Endothelial cell (in vitro differentiated cells): ENCODE measurements at places on chromosomes 2 and 18.

- no peak for DNase-seq
Observed at GRCh38 chr2:206452750-206453149, 9.4 kb downstream of the ADAM23 start.

GRCh38 chr18:79387615-79388014 is 8.1 kb upstream of the NFATC1 start:
- peak; percentile 3 for DNase-seq

DNA sequence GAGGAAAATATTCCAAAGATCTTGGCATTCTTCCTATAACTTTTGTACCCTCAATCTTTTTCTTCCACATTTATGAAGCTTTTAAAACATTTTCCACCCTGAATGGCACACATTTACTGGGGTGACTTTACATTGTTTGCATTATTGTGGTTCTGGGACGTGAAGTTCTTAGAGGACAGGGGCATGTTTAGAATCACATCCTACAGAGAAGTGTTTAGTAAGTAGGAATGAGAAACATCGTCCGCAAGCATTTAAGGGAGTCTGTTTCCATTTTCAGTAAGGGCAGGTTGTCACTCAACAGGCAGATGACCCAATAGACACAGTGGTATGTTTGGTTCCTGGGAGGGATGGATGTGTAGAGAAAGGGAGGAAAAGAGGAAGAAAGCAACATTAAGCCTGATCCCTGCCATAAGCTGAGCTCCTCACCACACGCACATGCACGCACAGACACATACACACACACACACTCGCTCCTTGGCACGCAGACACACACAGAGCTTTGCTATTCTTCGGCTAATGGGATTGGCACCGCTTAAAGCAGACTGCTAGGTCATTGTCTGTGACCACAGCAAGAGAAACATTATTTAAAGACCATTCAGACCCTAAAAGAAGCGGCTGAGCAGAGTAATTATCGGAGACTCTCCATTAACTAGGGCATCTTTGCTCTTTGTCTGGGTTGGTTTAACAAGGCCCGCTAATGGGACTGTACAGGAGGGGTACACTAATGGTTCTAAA is 14.2 kb upstream of the PLEKHM3 start:
- DNase-seq: no peak

GRCh38 chr18:26865557-26865956 is at the start of gene AQP4:
TSS of gene AQP4 (minus strand) at chr18:26865707. CDS start at chr18:26865689, 18 bp downstream.
- DNase-seq: no peak

DNA sequence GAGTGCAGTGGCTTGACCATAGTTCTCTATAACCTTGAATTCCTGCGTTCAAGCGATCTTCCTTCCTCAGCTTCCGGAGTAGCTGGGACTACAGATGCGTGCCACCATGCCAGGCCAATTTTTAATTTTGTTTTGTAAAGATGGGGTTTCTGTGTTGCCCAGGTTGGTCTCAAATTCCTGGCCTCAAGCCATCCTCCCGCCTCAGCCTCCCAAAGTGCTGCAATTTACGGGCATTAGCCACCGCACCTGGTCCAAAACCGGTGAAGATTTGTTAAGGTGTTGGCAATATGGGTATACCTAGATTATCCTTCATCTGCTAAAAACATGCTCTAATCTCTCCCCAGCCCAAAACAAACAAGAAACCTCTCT is 1.3 kb upstream of the EIF2AK3 start:
- DNase-seq: no peak

GRCh38 chr2:101788565-101788964 is 91.1 kb downstream of the MAP4K4 start:
- no peak for DNase-seq

DNA sequence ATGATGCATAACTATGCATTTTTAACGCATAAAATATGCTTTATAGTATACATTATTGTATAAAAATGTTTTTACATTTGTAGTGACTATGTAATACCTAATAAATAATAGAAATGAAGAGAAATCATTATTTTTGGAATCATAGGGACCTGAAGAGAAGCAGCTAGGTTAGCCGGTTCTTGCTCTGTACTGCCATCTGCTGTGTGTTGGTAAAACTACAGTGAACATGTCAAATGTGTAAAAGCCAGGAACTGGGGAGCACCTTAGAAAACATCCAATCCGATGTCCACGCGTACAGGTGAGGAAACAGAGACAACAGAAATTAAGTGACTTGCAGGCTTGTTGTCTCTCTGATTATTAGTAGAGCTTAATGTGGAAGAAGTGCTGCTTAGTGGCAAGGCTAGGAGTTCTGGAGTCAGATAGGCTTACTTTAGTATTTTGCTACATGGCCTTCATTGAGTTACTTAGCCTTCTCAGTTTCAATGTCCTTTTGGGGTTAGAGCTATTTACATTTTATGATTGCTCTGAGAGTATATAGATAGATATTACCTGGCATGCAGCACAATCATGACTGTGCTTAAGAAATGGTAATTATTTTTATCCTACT is 386.5 kb downstream of the DLGAP1 start:
- DNase-seq: peak; percentile 59

DNA sequence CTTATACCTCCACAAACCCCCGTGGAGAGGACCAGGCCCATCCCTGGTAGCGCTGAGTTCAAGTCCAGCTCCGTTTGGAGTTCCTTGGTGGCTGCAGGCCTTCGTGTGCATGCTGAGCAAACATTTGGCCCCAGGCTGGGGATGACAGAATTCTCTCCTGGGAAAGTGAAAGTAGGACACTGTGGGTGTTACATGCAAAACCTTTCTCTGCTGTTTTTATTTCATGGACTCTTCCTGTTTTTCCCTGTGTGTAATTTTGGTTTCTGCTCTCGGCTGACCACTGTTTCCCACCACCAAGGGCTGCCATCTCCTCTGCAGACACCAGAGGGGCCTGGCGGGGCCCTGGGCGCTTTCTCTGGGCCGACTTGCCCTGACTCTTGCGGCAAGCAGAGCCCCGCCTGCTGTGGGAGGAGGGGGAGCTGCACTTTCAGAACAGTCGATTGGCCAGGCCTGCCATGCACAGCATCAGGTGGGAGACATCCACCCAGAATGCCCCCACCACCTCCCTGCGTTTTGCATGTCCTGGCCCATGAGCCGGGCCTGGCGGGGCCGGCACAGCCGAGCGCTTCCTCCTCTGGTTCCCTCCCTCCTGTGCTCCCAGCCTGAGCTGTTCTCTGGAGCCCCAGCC is 102.4 kb downstream of the CABLES1 start:
- DNase-seq: peak; percentile 42

DNA sequence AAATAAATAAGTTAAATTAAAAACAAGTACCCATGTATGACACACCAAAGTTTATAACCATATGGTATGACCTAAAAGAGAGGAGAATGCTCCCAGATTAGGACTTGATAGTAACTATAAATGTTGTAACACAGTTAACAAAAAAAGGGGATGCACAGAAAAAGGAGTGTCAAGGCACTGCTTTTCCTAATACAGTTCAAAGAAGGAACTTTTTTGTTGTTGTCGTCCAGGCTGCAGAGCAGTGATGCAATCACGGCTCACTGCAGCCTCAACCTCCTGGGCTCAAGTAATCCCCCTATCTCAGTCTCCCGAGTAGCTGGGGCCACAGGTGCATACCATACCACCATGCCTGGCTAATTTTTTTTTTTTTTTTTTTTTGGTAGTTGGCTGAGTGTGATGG is 2.7 kb downstream of the NARS1 start:
- DNase-seq: no peak

- DNase-seq: no peak
Observed at GRCh38 chr2:107325981-107326786, 440.2 kb upstream of the ST6GAL2 start.

DNA sequence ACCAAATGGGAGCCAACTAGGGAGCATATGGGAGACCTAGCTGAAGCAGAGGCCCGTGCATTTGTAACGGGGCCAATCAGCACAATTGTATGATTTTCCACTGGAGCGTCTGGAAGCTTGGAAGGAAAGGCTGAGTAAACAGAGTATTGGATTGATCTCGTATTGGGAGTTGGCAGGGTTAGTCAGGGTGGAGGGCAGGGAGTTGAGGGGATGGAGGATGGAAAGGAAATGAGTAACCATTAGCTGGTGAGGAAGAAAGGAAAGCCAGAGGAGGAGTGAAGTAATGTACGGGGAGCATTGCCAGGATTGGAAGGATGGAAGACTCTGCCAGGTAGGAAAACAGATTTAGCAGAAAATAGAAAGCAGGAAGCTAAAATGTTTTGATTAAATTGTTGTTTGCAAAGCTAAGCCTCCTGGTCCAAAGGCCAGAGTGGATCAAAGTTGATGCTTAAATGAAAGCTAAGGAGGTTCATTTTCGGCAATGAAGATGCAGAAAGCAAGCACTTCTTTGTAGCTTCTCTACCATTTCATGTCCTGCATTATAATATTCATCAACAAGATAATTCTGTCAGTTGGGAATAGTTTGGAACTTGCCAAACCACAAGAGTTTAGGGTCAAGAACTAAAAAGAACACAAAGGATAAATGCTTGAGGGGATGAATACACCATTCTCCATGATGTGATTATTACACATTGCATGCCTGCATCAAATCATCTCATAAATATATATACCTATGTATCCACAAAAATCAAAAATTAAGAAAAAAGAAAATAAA is 75.6 kb upstream of the TTN start:
- no peak for DNase-seq

GRCh38 chr2:157803952-157804351 is 72.2 kb downstream of the ACVR1 start:
- DNase-seq: no peak

DNA sequence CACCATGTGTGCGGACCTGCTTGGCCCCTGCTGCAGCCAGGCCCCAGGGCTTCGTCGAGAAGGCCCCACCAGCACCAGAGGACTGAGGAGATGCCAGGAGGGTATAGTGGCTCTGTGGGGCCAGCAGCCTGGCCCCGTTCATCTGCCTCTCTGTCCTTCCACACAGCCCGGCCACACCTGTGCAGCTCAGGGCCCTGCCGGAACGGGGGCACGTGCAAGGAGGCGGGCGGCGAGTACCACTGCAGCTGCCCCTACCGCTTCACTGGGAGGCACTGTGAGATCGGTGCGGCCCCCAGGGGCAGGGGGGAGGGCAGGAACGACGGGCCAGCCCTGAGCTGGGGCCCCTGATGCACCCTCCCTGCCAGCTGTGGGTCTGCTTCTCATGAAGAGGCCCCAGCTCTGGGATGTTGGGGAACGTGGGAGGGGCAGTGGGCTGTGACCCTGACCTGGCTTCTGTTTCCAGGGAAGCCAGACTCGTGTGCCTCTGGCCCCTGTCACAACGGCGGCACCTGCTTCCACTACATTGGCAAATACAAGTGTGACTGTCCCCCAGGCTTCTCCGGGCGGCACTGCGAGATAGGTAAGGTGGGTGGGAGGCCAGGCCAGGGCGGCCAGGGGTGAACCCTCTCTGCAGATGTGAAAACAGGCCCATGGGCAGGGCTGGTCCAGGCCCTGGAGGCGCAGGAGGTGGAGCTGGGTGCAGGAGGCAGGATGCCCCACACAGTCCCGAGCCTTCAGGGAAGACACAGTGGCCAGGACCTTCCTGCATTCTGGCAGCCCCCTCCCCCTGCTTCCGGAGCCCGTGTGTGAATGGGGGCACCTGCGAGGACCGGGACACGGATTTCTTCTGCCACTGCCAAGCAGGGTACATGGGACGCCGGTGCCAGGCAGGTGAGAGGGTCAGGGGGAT is 50.3 kb downstream of the MTERF4 start:
- no peak for DNase-seq

GRCh38 chr2:238003234-238004031 is 36.6 kb downstream of the UBE2F start:
- DNase-seq: no peak

DNA sequence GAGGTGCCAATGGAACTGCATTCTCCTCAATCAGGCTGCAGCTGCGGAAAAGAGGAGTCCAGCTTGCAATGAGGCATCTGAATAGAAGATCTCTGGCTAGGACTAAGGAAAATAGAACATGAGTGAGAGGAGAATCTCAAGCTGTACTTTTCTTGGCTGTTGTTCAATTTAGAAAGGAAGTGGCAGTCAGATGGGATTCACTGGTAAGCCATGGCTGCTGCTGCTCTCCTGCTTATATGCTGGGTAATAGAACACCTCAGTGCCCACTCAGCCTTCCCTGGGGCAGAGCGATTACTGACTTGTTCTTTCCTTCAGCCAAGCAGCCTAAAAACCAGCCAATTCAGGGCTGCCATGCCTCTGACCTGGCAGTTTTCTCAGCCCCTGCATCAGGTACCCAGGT is 17.6 kb upstream of the CHST9 start:
- no peak for DNase-seq
